ENCODE measurements at places on chromosomes 6 and 20.

- DNase-seq, result no peak
Measured at GRCh38 chr20:4322499-4322898, 307.1 kb upstream of the RNF24 start.

- no peak for DNase-seq
Measured at GRCh38 chr20:13274275-13274861, 53.3 kb downstream of the ISM1 start.

DNA sequence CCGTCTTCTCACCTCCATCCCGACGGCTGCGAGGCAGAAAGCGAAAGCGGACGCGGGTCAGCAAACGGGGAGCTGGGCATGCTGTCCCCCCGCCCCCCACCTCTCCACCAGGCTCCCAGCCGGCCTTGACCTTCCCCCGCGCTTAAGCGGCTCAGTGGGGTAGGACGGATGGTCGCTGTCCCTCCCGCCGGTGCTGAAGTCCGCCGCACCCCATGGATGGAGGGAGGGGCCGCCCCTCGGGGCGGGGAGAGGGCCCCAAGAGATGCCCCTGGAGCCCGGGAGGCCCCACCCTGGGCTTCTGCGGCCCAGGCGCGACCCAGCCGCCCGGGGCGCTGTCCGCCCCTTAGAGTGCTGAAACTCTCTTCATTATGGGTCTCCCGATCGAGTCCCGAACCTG, at the start of gene KCNB1:
TSS of gene KCNB1 (minus strand) at position 48 of the 397 bp plus-strand sequence. CDS start 188 bp downstream, outside the sequence.
- peak; percentile 33 for DNase-seq

- DNase-seq, result no peak
Measured at GRCh38 chr6:115004204-115004603, 661.4 kb upstream of the HS3ST5 start.

GRCh38 chr6:166437661-166438060, 54.9 kb upstream of the MPC1 start:
- no peak for DNase-seq

GRCh38 chr20:7207186-7207798, 439.8 kb downstream of the BMP2 start:
- no peak for DNase-seq

DNA sequence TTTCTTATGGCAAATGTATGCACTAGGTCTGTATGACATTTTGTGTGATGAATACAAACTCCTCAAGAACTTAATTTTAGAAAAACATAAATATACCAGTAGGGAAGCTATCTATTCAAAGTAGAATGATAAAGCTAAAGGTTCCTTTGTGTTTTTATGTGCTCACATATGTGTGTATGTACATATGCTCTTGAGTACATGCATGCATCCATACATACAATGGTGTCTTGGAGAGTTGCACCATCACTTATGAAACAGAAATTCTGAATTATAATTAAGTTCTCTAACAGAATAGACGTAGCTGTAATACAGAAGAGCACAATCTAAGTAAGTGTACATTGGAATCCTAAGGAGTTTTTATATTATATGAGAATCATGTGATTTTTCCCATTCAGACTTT, 2.3 kb downstream of the NKAIN2 start:
- no peak for DNase-seq

DNA sequence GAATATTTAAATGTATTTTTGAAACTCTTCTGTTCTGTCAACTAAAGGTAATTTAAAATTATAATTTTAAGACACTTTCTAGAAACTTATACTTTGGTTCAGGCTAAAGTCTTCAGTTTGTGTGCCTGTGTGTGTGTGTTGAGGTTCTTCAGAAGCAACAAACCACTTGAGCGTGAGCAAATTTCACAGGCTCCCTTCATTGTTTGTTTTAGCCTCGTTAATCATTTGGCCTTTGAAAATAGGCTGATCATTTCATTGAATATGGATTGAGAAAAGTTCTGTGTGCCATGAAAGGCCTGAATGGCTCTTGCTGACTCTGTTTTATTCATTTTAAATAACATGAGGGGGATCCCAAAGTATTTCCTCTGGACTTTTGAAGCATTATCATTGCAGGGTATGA, 420.1 kb downstream of the CDKAL1 start:
- DNase-seq, result no peak

- no peak for DNase-seq
Measured at GRCh38 chr20:25586877-25587276, 1.5 kb upstream of the NINL start.

- DNase-seq, result no peak
Measured at GRCh38 chr6:95948324-95948723, 67.5 kb upstream of the FUT9 start.

- no peak for DNase-seq
Measured at GRCh38 chr6:7819431-7820015, 91.1 kb downstream of the TXNDC5 start.

- no peak for DNase-seq
Measured at GRCh38 chr6:31243508-31243907, 28.4 kb downstream of the HLA-C start.

DNA sequence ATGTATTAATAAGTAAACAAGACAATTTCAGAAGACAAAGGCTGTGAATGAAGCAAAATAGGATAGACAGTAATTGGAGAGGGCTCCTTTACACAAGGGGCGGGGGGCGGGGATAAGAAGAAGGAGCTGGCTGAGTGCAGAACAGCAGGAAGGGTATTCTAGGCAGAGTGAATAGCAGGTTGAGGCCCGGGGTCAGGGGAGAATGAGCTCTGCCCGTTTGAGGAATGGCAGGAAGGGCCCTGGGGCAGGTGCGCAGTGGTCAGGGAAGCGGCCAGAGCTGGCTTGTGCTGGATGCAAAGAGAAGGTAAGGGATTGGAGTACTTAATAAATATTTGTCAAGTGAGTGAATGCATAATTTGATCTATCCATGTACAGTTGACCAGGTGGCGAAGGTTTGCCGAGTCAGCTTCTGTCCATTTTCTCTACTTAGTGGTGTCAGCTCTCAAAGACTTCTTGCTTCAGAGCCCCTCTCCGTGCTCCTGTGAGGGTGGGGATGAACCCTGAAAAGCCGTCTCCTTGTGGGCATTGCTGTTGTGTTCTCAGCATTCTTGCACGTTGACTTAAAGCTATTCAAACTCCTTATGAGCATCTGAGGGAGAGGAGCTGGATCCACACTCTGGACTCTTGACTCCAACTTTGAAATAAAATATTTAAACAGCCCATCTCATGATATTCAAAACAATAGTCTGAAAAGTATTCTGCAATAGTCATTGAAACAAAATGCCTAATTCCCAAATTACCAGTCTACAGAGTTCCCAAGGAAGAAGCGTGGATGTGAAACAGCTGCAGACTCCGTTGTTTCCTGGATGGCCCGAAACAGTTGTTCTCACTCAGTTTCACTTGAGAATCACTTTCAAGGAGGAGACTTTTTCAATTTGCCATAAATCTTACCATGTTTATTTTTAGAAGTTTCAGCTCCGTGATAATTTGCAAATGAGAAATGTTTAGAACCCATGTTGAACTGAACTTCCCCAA, 105.1 kb downstream of the EDN3 start:
- DNase-seq, result no peak

DNA sequence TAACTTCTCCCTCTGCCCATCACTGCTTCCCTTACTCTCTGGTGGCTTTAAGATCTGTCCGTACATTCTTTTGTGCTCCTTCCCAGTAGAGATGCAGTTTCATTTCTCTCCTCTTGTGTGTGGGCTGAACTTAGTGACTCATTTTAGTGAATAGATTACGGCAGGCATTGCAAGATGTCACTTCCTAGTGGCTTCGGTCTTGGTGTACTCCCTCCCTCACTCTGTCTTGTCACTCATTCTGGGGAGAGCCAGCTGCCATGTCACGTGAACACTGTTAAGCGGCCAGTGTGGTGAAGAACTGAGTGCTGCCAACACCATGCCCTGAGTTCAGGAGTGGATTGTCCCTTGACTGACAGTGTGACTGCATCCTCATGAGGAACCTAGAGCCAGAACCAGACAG, 115.9 kb downstream of the OTOR start:
- no peak for DNase-seq

- no peak for DNase-seq
Measured at GRCh38 chr6:75196081-75196687, 9.7 kb downstream of the COL12A1 start.

DNA sequence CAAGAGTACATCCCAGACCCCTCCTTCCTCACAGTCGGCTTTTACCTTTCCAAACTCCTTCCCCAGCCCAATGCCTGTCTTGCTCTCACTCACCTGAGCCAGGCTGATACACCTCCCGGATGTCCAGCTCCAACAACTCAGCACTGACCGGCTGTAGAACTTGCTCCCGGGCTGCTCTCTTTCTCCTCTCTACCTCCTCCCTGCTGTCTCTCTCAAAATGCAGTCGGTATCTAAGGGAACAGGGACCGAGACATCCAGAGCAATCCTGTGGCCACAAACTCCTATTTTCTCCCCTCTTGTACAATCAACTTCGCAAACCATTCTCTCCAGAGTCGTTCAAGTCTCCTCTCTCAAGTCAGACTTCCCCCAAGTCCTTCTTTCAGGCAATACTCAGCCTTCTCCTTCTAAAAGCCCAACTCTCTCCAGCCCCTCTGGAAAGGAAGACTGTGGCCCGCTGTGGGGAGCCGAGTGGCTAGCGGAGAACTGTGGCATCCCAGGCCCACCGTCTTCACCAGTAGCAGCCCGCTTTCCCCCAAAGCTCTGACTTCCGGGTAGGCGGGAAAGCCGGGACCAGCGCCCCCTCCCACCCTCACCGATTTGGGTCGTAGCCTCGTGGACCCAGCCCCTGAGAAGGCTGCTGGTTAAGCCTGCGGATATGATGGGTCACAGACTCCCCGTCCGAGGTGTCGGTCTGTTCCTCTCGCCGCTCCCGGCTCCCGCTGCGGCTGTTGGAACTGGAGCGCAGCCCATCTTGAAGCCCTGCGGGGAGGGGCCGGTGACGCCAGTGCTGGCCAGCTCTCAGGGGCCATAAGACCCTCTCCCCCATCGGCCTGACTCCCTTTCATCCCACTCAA, 1.1 kb downstream of the GNL1 start:
- DNase-seq, result no peak

GRCh38 chr20:36126836-36127527, 27.6 kb upstream of the EPB41L1 start:
- no peak for DNase-seq

- no peak for DNase-seq
Measured at GRCh38 chr6:139473231-139473701, 98.8 kb upstream of the CITED2 start.

DNA sequence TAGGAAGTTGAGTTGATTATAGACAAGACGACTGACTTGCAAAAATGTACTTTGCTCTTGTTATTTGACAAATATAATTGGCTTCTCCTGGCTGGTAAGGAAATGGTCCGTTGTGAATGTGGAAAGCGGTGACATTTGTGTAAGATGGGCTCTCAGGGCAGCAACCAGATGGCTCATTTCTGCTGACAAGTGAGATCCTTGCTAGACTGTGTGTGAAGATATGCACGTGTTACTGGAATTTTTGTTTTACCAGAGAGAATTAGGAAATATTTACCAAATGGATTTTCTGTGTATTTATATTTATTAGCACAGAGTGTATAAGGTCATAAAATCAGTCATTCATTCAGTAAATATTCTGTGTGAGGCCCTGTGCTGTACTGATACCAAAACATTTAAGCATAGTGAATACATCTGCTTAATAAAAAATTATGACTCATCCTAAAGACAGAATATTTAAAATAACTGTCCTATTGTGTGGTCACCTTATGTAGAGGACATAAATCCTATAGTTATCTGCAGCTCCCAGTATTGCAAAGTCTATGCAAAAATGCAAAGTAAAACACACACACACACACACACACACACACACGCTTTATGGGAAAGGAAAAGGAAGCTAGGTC, 109.9 kb upstream of the ASF1A start:
- DNase-seq, result no peak

DNA sequence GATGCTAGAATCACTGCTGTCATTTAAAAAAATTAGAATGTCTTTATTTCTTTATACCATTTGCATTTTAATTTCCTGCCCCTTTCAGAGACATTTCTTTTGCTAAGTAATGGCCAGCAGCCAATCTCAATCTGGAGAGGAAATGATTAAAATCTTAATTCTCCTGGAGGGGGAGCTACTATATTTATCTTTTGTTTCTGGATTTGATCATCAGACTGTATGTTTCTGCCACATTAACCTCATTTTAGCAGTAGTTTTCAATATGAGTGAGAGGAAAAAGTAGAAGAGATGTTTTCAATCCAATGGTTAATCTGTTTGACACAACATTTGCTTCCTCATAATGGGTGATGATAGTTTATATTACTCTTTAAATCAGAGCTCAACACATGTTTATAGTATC, 138.0 kb downstream of the FUT9 start:
- no peak for DNase-seq

- no peak for DNase-seq
Measured at GRCh38 chr6:24606200-24606930, 39.6 kb downstream of the KIAA0319 start.

DNA sequence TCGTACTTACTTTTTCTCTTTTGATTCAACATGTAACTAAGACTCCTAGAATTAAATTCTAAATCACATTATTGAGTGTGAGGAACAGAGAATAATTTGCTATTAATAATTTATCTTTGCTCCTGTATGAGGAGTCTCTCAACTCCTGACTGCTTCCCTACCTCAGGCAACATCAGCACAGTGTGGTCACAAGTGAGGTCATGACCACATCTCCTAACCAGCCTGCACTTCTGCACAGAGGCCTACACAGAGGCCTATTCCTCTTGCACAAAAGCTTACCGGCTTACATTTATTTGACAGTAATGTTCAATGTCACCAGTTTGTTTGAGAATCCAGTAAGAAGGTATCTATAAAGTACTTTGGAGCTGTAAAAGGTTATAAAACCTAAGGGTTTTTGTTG, 637.4 kb upstream of the MARCKS start:
- DNase-seq, result no peak

GRCh38 chr6:127956260-127956888, 55.5 kb upstream of the THEMIS start:
- DNase-seq, result no peak

- no peak for DNase-seq
Measured at GRCh38 chr6:93918258-93918657, 498.9 kb upstream of the EPHA7 start.

DNA sequence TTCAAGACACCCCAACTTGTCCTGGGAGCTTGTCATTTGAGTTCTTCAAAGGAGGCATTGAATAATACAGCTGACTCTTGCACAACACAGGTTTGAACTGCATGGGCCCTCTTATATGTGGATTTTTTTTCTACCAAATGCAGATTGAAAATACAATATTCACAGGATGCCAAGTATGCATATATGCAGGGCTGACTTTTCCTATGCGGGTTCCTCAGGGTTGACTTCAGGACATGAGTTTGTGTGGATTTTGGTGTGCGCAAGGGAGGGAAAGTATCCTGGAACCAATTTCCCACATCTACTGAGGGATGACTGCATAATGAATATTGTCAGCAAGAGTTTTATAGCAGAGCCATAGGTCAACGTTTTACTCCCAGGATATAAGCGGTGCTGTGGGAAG, 70.0 kb upstream of the RALY start:
- no peak for DNase-seq

GRCh38 chr20:3652676-3653596, 10.3 kb downstream of the GFRA4 start:
- DNase-seq, result no peak

- no peak for DNase-seq
Measured at GRCh38 chr6:24880451-24880850, 55.3 kb downstream of the RIPOR2 start.

Data from iPS DF 19.7 (cell line).